ENCODE measurements at places on chromosomes 3 and 15.

DNA sequence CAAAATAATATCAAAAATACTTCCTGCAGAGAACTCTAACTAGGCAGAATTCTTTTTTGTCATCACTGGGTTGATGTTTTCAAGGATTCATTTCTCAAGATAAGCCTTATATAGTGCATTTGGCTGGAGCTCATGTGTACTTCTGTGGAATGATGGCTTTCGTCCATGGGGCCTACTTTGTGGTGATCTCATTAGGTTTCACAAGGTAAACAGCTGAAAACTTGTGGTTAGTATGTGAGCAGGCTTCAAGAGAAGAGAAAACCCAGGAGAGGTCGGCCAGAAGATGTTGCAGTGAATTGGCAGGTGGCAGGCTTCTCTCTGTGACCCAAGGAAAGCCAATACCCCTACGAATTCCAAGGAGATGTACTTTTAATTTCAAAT lies 121.4 kb upstream of the PHLDB2 start:
- peak; percentile 83 for DNase-seq

GRCh38 chr3:149224736-149225594 lies 3.3 kb upstream of the CP start:
- DNase-seq = no peak

- DNase-seq = no peak
Observed at GRCh38 chr15:64209680-64210334, 47.0 kb upstream of the PPIB start.

DNA sequence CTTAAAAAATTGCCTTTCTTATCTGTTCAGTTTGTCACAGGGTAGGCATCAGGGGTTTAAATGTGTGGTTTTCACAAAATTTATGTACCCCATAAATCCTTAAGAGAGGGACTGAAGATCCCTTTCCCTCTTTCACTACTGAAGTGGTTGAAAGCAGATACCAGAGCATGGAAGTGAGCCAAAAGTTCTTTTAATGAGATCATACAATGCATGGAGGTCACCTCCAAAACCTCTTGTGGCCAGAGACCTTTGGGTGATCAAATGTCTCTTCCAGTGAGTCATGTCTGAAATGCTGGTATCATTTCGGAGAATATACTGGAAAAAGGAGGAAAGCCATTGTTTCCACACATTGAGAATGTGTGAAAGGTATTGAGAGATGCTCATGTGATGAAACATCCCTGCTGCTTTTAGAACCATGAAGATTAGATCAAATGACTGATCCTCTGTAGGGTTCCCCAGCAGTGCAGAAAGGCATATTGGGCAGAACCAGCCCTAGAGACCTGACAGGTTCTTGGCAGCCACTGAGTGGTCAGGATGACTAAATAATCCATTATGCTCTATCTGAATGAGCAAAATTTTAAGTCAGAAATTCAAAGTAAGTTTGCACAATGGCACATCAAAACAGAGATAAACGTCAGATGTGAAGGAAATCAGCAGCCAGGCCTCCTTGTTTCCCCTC lies 165.8 kb upstream of the SLC2A2 start:
- no peak for DNase-seq

DNA sequence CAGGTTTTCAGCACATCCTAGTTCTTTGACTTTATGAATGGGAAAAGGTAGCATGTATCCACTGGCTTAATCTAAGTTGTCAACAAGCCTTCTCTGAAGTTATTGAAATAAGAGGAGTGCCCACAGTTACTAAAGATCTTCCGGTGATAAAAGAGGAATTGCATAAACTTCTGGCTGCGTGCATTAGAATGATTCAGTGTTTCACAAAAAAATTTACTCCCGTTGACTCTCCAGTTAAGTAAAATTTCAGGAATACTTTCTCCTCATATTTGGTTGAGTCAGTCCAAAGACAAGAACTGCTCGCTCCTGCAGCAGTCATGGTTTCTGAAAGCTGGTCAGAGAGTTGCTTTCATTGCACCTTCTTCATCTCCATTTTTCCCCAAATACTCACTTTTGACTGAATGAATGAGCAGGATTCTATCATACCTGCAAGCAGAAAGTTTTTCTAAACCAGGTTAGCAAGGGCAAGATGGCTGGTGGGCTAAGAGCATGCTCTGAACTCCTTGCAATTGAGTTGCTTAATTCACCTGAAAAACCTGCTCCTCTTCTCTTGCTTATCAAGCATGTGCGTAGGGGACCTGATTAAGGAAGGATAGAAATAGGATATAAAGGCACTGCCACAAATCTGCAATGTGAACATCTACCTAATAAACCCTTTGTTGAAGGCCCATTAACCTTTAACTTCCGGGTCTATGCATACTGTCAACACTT lies 64.2 kb upstream of the TIMP4 start:
- DNase-seq = no peak

DNA sequence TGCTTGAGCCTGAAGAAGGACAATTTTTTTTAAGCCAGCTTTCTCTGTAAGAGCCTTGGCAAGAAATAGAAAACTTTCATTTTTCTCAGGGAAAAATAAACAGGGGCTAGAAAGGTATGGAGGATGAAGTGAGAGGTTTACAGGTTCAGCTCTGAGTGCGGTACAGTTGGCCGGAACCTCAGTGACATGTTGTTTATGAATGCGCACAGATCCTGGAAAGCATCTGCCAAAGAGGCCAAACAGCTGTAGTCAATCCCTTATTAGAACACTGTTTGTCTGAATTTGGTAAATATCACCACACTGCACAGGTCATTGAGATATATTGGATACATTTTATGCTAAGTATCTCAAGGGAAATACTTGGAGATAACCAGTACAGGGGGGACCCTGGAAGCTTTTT lies 561.8 kb upstream of the MDFIC2 start:
- DNase-seq = no peak

- no peak for DNase-seq
Observed at GRCh38 chr3:120285508-120285841, 453 bp upstream of the GPR156 start.
